ENCODE measurements at places on chromosomes 4 and X. TPM values are rescaled to one million over a fixed set of nuclear protein-coding genes. Genes with fewer than 3 reads are reported as not detected.

DNA sequence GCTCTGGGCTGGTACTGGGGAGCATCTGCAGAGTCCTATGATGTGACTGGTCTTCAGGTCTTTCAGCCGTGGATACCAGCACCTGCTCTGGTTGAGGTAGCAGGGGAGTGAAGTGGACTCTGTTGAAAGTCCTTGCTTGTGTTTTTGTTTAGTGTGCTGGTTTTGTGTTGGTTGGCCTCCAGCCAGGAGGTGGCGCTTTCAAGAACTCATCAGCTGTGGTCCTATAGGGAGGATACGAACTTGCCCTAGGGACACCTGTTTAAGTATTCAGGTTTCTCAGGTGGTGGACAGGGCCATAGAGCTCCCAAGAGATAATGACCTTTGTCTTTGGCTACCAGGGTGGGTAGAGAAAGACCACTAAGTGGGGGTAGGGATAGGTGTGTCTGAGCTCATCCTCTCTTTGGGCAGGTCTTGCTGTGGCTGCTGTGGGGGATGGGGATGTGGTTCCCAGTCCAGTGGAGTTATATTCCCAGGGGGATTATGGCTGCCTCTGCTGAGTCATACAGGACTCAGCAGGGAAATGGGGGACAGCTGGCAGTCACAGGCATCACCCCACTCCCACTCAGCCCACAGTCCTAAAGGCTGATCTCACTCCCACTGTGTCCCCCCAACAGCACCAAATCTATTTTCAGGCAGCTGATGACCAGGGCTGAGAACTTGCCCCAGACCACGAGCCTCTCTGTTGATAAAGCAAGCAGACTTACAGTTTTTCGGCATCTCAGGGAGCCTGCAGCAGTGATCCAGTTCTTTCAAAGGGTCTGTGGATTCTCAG lies 24.1 kb downstream of the MSMO1 start:
- DNase-seq: no peak

DNA sequence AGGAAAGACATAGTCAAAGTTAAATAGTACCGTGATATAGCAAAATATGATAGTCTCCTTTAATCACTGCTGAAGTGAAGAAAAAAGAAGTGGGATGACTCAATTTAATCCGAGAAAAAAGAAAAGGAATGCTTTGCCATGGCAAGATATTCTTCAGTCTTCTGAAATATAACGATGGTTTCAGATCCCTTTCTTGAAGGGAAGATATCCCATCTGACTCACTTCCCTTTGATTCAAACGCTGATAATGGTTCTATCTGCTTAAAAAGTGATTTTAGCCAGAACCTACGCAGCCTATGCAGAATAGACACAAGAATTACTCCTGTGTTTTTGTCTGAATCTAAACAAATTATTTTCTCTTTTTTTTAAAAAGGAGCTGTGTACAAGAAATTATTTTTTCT lies 68.1 kb upstream of the FTHL17 start:
- DNase-seq: no peak

The USP38 gene
- 16.6 TPM for total RNA-seq

The HS6ST2 gene
- 0.99 TPM for total RNA-seq

The KDR gene
- 104 TPM for total RNA-seq

DNA sequence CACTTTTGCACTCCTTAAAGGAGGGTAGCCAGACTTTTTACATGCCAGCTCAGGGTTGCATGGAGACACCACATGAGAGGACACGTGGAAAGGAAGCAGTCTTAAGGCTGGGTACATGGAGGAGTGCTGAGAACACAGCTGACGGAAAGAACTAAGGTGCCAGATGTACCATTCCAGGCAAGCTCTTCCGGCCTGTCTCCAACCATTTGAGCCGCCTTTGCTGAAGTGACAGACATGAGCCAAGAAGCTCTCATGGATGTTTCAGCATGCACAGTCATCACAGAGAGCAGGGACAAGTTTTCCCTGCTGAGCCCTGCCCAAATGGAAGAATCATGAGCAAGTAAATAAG lies 83.4 kb upstream of the BMP2K start:
- DNase-seq: no peak

GRCh38 chr4:8230891-8231290 lies 31.8 kb downstream of the SH3TC1 start:
- DNase-seq: no peak

DNA sequence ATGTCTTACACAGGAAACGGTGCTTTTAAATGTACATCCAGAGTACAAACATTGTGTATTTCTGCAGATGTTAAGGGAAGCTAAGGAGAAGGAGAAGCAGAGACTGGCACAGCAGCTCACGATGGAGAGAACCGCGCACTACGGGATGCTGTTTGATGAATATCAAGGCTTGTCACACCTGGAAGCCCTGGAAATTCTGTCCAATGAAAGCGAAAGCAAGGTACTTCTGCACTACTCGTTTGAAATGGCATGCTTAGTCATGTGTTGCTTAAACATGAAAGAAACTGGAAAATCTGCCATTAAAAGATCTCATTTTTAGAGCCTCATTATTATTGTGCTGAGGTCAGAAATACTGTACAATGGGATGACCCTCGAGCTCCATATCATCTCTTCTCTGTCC lies 47.2 kb downstream of the FAM114A1 start:
- no peak for DNase-seq

DNA sequence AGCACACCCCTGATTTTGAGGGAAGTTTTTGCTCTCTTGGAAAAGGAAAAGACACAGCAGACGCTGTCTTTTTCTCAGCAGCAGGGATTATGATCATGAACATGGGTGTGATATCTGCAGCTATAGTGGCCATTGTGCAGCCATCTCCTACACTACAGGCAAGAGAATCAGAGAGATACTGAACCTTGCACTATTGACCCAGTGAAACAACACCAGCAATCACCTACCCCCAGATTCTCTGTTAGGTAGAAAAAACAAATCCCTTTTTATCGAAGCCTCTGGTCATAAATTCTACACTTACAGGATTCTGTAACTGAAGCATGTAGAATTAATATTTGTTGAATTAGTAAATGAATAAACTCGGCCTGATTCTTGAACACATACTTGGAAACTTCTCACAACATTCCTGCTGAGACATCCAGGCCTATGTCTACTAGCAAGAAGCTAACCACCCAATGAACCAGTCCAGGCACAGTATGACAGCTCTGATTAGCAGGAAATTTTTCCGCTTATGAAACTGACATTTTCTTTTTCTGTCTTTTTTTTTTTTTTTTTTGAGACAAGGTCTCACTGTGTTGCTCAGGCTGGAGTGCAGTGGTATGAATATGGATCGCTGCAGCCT lies 5.0 kb upstream of the AFAP1 start:
- no peak for DNase-seq

The UGT2B7 gene
- not detected for total RNA-seq

- no peak for DNase-seq
Observed at GRCh38 chr4:15035159-15035558, 32.9 kb downstream of the CPEB2 start.

GRCh38 chr4:96729641-96730040 lies 889.7 kb downstream of the PDHA2 start:
- DNase-seq: no peak

The HSPA4L gene
- 5.0 TPM for total RNA-seq

DNA sequence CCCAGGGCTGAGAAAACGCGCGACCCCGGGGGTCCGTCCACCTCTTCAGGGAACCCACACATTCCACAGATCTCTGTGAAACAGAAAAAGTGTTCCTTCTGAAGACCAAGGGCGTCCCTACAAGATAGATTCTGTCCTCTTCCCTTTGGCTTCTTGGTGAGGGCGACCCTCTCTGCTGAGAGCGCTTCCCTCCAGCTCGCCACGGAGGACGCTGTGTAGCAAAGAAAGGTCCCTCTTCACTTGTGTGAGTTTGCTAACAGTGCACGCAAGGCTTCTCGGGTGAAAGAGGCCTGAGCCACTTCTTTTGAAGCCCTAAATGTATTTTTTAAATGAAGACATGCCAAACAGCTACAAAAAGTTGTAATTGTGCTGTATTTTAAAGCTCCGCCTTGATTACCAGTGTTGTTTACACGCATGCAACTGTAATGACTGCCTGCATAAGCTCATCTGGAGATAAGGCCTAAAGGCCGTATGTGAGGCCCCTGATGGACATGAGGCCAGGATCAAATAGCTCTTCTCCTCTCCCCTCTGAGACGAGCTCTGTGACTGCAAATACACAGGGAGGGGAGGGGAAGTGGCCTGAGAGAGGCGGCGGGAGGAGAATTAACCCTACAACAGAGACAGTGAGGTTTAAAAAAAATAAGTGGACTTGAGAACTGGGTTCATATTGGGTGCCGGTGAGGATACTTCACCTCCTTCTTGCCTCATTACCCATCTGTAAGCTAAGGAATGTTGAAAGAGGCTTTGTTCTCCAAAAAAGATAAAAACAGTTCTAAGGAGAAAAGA lies 95.5 kb downstream of the SOWAHB start:
- DNase-seq: no peak

GRCh38 chrX:19799319-19800182 lies 87.8 kb downstream of the SH3KBP1 start:
- no peak for DNase-seq

The ZFP42 gene
- total RNA-seq: not detected

GRCh38 chrX:47030339-47030738 lies 47.9 kb upstream of the RGN start:
- no peak for DNase-seq

GRCh38 chr4:114335339-114335738 lies 263.3 kb upstream of the UGT8 start:
- DNase-seq: no peak

The NLRP2B gene
- not detected for total RNA-seq

GRCh38 chr4:108168160-108168670 lies 517 bp downstream of the LEF1 start:
- no peak for DNase-seq

- DNase-seq: no peak
Observed at GRCh38 chr4:169741569-169741968, 16.2 kb downstream of the HPF1 start.

The CSAG1 gene
- not detected for total RNA-seq

- no peak for DNase-seq
Observed at GRCh38 chr4:177313263-177313662, 3.6 kb downstream of the NEIL3 start.

GRCh38 chrX:13232484-13232883 lies 87.4 kb downstream of the ATXN3L start:
- DNase-seq: no peak

The IQCM gene
- total RNA-seq: not detected

The LRIT3 gene
- total RNA-seq: 0.39 TPM

GRCh38 chr4:113122066-113122465 lies 72.6 kb downstream of the ANK2 start:
- no peak for DNase-seq

DNA sequence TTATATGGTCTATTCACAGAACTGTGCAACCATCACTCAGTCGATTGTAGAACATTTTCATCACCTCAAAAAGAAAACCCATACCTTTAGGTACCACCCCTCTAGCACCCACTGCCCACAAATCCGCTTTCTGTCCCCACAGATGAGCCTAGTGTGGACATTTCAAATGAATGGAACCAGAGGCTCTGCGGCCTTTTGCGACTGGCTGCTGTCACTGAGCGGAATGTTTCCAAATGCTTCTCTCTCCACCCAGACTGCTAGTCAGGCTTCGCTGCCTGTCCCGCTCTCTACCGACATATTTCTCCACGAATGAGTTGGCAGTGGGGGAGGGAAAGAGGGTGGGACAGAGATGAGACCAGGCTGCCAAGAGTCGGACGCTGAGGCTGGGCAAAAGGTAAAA lies 1.7 kb upstream of the BGN start:
- DNase-seq: no peak

DNA sequence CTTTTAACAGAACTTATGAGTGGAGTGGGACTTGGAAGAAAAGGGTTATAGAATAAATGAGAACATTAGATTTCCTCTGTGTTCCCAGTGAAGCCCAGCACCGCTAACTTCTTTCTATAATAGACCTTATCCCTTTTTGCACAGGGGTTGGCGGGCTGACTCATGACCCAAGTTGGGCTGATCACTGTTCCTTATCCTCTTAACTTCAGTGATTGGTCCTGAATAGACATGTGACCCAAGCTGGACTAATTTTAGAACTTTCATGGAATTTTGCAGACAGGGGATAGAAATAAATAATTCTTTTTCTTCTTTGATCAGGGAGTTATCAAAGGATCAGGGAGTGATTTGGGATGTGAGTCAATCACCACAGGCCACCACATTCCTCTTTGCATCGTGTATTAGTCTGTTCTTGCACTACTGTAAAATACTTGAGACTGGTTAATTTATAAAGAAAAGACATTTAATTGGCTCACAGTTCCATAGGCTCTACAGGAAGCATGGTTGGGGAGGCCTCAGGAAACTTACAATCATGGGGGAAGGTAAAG lies 75.9 kb downstream of the UCHL1 start:
- DNase-seq: no peak

- no peak for DNase-seq
Observed at GRCh38 chrX:65741823-65742222, 74.4 kb downstream of the MSN start.

The CT45A2 gene
- not detected for total RNA-seq

DNA sequence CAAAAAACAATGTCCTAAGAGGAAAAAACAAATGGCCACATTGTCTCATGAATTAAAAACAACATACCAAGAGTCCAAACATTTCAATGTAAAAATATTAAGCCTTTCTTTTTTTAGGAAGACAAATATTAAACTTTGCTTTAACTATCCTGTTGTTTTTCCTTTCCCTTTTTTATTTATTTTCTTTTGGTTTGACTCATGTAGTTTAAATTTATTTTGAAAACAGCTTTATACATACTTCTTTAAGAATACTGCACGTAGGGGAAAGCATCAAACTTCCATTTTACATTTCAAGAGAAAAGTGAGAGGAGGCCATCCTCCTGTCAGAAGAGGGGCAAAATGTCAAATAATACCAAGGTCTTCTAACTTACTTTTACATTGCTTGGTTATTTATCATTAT lies 8.7 kb downstream of the GAB1 start:
- DNase-seq: no peak

GRCh38 chr4:183397741-183398297 lies 46.6 kb upstream of the CDKN2AIP start:
- no peak for DNase-seq

The CLDN34 gene
- not detected for total RNA-seq

GRCh38 chr4:140856621-140857062 lies 100.5 kb upstream of the TBC1D9 start:
- DNase-seq: no peak

GRCh38 chr4:28462766-28463700 lies 1602.4 kb downstream of the STIM2 start:
- no peak for DNase-seq

- DNase-seq: no peak
Observed at GRCh38 chr4:4668355-4669210, 126.7 kb upstream of the STX18 start.

GRCh38 chr4:80568891-80569290 lies 233.4 kb downstream of the CFAP299 start:
- no peak for DNase-seq

GRCh38 chr4:73433140-73433539 lies 2.9 kb upstream of the AFP start:
- DNase-seq: no peak

- DNase-seq: no peak
Observed at GRCh38 chr4:66750273-66750672, 795.0 kb downstream of the CENPC start.

GRCh38 chr4:163344147-163345125 lies 744 bp downstream of the NPY5R start:
- no peak for DNase-seq

The ARMCX1 gene
- 25.7 TPM for total RNA-seq

Data from esophagus muscularis mucosa (tissue), 4 donors.